Ecto neural progenitor cell (in vitro differentiated cells): ENCODE measurements at places on chromosomes 2 and 18.
A peak's percentile ranks its signal among the peaks of the same experiment; 100 is the strongest.

DNA sequence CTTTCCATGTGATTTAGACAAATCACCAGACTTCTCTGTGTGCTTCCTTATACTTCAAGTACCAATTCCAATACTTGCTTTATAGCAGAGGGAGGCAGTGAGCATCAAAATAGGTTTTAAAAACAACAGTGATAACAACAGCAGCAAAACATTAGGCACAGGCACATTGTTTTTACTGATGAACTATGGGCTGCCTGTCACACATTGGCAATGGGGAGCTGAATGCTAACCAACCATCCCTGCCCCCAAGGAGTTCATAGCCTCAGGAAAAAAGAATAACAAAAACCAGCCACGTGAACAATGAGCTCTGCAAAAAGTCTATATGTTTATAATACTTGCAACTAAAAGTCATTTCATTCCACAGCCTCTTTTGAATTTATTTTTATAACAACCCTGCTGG is 287.9 kb upstream of the TRIB2 start:
- DNase-seq = no peak

GRCh38 chr2:211033765-211034164 is 477.4 kb downstream of the CPS1 start:
- DNase-seq = no peak

GRCh38 chr2:237657063-237657462 is 29.7 kb downstream of the LRRFIP1 start:
- DNase-seq = no peak

DNA sequence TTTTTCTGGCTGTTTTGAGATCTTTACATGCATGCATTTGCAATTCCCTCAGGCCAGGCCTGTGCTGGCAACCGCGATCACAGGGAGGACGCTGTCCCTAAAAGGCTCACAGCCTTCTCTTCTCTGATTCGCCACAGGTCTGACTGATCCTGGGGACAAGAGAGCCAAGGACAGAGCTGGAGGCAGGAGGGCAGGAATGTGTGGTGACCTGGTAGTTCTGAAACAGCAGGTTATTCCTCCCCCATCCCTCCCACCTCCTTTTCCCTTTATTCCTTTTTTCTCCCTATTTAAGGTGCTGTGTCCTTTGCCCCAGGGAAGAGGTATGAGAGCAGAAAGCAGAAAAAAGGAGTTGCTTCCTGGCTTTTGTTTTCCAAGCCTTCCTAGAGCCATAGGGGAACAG is 21.9 kb downstream of the TMEM177 start:
- DNase-seq = no peak

DNA sequence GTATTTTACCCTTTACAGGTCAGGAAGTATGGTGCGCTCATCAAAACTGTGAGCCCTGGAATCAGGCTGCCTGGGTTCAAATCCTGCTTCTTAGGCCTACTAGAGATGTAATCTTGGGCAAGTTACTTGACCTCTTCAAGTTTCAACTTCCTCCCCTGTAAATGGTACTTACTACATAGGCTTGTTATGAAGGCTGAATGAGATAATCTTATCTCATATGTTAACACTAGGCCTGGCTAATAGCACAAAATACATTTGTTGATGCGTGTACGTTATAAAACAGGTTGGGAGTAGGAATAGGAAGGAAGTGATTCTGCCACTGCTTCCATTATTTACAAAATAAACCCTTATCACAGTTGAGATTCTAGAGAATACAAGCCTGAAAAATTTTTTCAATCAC is 1.7 kb upstream of the RFTN2 start:
- DNase-seq = no peak

DNA sequence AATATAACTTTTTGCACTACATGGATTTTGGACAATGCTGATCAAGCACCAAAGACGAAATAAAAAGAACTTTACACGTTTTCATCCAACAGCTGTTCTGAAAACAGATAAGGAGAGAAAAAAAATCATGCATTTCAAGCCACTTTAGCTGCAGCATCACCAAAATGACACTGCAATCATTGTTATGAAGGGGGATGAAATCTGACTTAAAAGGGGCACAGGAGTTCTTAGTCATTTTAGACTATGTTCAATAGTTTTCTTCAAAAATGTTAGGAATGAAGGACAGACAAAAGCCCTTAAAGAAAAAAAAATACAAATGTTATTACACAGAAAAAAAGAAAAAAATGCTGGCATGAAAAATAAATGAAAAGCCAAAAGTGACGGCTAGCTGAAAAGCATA is 71.2 kb downstream of the CUL3 start:
- no peak for DNase-seq

GRCh38 chr2:45224993-45225380 is 215.7 kb upstream of the SIX2 start:
- DNase-seq = no peak

DNA sequence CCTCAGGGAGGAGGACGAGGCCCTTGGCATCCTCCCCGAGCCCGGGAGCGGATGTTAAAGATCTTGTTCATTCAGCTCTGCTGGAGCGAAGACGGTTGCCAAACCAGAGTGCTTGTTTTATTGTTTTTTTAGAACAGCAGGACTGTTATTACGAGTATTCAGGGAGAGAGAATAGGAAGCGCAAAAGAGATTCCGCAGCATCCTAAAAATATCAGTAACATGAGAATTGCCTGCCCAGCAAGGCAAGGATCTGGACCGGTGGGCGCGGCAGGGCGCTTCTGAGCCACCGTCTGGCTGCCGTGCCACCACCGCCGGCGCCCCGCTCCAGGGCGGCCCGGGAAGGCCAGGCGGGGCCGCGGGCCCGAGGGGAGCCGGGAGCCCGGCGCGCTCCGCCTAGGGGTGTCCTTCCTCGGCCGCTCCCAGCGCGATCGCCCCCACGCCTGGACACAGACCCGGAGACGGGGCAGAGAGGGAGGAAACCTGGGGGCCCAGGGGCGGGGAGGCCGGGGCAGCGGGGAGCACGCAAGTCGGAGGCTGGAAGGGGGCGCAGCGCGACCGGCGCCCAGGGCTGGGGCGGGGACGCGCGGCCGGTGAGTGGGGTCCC is 843 bp downstream of the CYS1 start:
- DNase-seq = peak; percentile 66

DNA sequence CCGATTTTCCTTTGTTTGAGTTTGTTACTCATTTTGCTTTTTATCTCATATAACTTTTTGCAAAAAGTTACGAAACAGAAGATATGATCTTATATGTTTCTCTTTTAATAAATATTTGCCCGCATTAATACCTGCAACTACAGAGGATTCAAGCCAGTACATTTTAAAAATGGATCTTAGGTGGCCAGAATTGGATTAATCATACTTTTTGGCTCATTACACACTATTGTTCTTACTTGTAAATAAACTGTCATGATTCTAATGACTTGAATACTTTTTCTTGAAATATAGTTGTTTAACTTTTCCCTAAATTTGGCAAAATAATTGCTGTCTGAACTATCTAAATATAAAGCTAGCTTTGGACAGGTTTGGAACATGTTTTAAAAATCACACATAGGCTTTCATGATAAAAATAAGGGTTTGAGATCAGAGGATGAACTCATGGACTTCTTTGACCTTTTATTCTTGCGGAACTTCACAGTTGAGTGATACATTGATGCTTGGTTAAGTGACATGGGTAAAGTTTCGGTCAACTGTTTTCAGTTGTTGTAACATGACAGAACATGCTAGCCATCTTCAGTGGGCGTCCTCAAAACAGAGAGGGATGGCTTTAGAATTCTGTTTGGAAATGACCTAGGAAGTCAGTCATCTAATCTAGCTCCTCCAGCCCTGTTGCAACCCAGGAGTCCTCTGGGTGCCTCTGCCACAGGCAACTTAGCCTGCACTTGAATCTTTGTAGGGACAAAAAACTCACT is 44.5 kb downstream of the LTBP1 start:
- DNase-seq = no peak

GRCh38 chr2:209640358-209640757 is 131.3 kb upstream of the UNC80 start:
- no peak for DNase-seq

GRCh38 chr2:197969391-197969893 is 165.0 kb downstream of the PLCL1 start:
- DNase-seq = no peak

GRCh38 chr2:96685577-96686459 is 43.3 kb downstream of the FER1L5 start:
- DNase-seq = peak; percentile 72

GRCh38 chr2:27085673-27086089 is 891 bp upstream of the KHK start:
- peak; percentile 82 for DNase-seq

GRCh38 chr18:77059294-77059916 is 73.2 kb downstream of the MBP start:
- no peak for DNase-seq

- DNase-seq = peak; percentile 91
Observed at GRCh38 chr2:176140513-176141317, 10.6 kb upstream of the HOXD4 start.

- DNase-seq = no peak
Observed at GRCh38 chr2:69744456-69744855, 2.5 kb downstream of the ANXA4 start.

DNA sequence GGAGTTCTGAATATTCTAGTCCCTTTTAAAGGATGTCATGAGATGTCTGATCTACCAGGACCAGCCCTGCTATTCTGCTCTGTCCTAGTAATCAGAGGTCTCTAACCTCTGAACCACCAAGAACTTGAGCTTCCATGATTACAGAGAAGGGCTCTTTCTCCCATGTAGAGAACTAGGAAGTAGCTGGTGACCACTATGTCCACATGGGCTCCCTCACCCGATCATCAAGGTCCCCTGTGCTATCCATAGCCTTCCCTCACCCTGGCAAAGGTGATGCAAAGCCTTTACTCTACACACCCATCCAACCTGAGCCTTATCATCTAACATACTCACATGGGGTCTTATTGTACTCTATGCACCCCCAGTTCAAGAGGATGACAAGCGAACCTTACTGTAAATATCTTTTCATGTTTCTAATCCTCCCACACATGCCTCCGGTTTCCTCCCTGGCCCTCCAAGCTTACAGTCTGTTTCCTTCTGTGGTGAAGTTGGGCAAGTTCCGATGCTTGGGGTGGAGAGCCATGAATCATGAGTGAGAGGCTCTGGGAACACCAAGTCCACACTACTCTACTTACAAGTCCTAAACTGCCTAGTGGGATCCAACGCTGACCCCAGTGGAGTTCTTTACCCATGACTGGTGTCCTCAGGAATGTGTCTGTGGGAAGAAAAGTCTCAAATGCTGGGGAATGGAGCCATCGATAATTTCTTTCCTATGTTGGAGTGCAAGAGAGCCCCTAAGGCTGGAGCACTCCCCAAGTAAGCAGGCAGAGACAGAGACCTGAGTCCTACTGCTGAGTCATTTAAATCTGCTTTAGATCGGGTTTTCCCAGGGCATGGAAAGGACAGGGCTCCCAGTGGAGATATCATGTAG is 73.3 kb upstream of the KLF7 start:
- DNase-seq = no peak

GRCh38 chr2:8259106-8259840 is 422.6 kb upstream of the ID2 start:
- DNase-seq = no peak
